Upper lobe of left lung (tissue), 6 donors: ENCODE measurements at places on chromosomes 1 and 21. TPM values are rescaled to one million over a fixed set of nuclear protein-coding genes. Genes with fewer than 3 reads are reported as not detected.

DNA sequence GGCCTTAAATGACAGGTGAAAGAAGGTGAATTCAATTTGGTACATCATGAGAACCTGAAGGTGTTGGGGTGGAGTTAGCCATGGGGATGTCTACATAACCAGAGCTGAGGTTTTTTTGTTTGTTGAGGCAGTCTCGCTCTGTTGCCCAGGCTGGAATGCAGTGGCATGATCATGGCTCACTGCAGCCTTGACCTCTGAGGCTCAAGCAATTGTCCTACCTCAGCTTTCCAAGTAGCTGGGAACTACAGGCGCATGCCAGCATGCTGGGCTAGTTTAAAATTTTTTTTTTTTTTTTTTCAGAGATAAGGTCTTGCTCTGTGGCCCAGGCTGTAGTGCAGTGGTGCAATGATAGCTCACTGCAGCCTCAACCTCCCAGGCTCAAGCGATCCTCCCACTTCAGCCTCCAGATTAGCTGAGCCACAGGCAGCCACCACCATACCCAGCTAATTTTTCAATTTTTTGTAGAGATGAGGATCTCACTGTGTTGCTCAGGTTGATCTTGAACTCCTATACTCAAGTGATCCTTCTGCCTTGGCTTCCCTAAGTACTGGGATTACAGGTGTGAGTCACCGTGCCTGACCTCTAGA, 1.9 kb upstream of the MPZ start:
- H3K27ac ChIP-seq, result no peak overlapping the region
- no peak for DNase-seq

GABRD gene
- 8.2 TPM for total RNA-seq

CHIT1 gene
- total RNA-seq, result 4.0 TPM

DNA sequence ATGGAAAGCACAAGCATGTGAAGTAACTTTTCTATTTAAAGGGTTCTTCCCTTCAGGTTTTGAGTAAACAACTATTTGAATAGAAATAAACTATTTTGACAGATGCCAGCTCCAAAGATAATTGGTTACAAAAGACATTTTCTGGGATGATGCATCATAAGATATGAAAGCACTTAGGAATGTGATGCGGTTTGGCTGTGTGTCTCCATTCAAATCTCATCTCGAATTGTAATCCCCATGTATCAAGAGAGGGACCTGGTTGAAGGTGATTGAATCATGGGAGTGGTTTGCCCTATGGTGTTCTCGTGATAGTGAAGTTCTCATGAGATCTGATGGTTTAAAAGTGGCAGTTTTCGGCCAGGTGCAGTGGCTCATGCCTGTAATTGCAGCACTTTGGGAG, 6.4 kb downstream of the DISP1 start:
- H3K27ac ChIP-seq, result no peak overlapping the region
- DNase-seq, result no peak
- peaks cover 21% of the 10 kb centered on the region for H3K4me1 ChIP-seq

- H3K4me1 ChIP-seq, result peaks cover 10% of the 10 kb centered on the region
- no peak overlapping the region for H3K4me3 ChIP-seq
- no peaks in the 10 kb centered on the region for H3K36me3 ChIP-seq
Observed at GRCh38 chr1:224545571-224545970, 70.5 kb upstream of the CNIH3 start.

GRCh38 chr1:170790651-170791071, 126.7 kb downstream of the PRRX1 start:
- no peaks in the 10 kb centered on the region for H3K4me1 ChIP-seq
- no peaks in the 10 kb centered on the region for H3K36me3 ChIP-seq
- H3K4me3 ChIP-seq, result no peak overlapping the region
- no peaks in the 10 kb centered on the region for H3K27me3 ChIP-seq
- no peak overlapping the region for H3K27ac ChIP-seq
- DNase-seq, result no peak

GRCh38 chr21:43306911-43307676, 119.8 kb downstream of the SIK1 start:
- no peak overlapping the region for H3K4me3 ChIP-seq
- H3K4me1 ChIP-seq, result no peaks in the 10 kb centered on the region
- no peak overlapping the region for H3K27ac ChIP-seq
- H3K27me3 ChIP-seq, result no peaks in the 10 kb centered on the region

FAM177B gene
- total RNA-seq, result not detected

DNA sequence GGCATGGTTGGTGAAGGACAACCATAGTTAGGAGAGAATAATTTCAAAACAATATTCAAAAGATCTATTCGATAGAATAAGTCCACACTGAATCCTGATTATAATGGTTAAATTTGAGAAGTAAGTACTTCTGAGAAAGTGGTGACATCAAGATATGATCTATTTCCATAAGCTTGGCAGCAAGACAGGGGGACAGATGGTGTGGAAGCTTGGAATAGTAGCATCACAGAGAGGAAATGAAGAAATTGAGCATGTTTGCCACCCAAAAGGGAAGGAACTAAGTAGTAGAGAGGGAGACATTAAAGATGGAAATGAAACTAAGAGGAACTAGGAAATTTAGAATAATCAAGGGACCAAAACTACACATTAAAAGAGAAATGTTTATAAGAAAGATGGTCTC, 94.5 kb downstream of the OLFM3 start:
- no peak overlapping the region for H3K4me3 ChIP-seq
- H3K36me3 ChIP-seq, result no peaks in the 10 kb centered on the region
- H3K4me1 ChIP-seq, result no peaks in the 10 kb centered on the region
- DNase-seq, result no peak
- H3K27ac ChIP-seq, result no peak overlapping the region

KRTAP19-1 gene
- total RNA-seq, result not detected

GRCh38 chr1:171742577-171742922, 685 bp upstream of the VAMP4 start:
- peak overlapping the region; percentile 94 for H3K27ac ChIP-seq
- H3K4me3 ChIP-seq, result peak overlapping the region; percentile 88
- no peaks in the 10 kb centered on the region for H3K36me3 ChIP-seq
- peak; percentile 51 for DNase-seq

- H3K27me3 ChIP-seq, result no peaks in the 10 kb centered on the region
- DNase-seq, result no peak
- H3K36me3 ChIP-seq, result no peaks in the 10 kb centered on the region
Observed at GRCh38 chr1:24901791-24902470, 28.1 kb downstream of the RUNX3 start.

LGR6 gene
- total RNA-seq, result 0.79 TPM

DNASE2B gene
- total RNA-seq, result 5.5 TPM

DNA sequence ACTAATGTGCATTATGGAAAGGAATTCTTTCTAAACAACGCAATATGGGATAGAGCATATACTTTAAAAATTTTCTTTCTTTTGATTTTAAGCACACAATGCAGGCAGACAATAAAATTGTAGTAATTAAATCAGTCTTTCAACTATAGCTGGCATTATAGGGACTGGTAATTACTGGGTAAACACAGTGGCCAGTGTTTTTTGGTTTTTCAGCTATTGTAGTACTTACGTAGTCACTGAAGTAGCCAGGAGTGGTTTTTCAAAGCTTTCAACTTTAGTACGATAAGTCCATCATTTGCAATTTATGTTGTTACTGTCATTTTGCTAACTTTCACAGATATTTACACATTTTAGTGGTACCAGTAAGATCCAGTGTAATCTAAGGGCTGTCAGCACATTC, 50.6 kb downstream of the RAB3GAP2 start:
- H3K4me3 ChIP-seq, result no peak overlapping the region
- H3K4me1 ChIP-seq, result no peaks in the 10 kb centered on the region
- H3K36me3 ChIP-seq, result no peaks in the 10 kb centered on the region
- H3K27ac ChIP-seq, result no peak overlapping the region

- no peak overlapping the region for H3K27ac ChIP-seq
- no peaks in the 10 kb centered on the region for H3K4me1 ChIP-seq
- no peaks in the 10 kb centered on the region for H3K27me3 ChIP-seq
- H3K36me3 ChIP-seq, result no peaks in the 10 kb centered on the region
- no peak overlapping the region for H3K4me3 ChIP-seq
- no peak for DNase-seq
Observed at GRCh38 chr1:163570071-163570470, 248.3 kb downstream of the NUF2 start.

MCL1 gene
- total RNA-seq, result 188 TPM
